ENCODE measurements at places on chromosomes 12 and 14. TPM values are rescaled to one million over a fixed set of nuclear protein-coding genes. Genes with fewer than 3 reads are reported as not detected.

DNA sequence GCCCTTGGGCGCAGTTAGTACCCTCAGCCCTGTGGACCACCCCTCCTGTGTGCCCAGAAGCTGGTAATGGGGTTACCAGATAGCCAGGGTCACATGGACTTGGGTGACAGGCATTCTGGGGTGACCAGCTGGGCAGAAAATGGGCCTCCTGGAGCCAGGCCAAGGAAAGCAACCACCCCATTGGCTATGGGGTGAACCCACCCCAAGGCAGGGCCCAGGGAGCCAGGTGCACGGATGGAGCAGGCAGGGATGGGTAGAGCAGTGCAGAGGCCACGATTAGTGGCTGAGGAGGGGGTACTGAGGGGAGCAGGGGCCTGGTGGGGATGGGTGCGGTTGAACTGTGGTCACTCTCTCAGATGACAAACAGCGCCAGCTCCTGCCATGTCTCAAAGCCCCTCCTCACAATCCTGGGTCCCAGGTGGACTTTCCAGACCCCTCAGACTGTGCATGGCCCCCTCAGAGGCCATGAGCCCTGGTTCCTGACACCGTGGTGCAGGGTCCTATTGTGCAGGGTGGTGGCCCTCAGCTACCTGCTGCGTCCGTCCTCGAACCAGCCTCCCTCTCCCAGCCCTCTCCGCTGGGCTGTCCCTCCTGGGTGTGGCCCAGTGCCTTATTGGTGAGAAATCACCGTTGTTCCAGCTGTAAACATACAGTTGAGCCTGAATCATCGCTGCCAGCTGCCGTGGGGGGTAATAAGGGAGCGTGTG, 23.4 kb upstream of the BEGAIN start:
- no peak for DNase-seq

DNA sequence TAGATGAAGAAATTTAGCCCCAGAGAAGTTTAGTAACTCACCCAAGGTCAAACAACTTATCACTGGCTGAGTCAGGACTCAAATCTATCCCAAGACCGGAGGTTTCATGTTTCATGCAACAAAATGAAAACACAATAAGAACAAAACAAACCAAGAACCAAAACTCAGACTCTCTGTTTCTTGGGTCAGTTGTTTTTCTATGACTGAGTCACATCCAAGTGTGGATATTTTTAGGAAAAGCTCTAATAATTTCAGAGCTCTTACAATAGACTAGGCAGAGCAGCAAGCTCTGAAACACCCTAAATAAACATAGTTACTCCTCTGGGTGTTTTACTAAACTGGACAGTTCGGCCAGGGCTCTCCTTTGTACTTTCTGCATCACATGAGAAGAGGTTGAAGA, 87.6 kb upstream of the PRB2 start:
- no peak for DNase-seq

GRCh38 chr12:93079271-93079670, 150.2 kb upstream of the EEA1 start:
- no peak for DNase-seq

Gene A2M
- polyA plus RNA-seq = 104 TPM

Gene KRR1
- 36.8 TPM for polyA plus RNA-seq

- peak; percentile 52 for DNase-seq
Observed at GRCh38 chr12:64780531-64781279, 21.5 kb upstream of the GNS start.

DNA sequence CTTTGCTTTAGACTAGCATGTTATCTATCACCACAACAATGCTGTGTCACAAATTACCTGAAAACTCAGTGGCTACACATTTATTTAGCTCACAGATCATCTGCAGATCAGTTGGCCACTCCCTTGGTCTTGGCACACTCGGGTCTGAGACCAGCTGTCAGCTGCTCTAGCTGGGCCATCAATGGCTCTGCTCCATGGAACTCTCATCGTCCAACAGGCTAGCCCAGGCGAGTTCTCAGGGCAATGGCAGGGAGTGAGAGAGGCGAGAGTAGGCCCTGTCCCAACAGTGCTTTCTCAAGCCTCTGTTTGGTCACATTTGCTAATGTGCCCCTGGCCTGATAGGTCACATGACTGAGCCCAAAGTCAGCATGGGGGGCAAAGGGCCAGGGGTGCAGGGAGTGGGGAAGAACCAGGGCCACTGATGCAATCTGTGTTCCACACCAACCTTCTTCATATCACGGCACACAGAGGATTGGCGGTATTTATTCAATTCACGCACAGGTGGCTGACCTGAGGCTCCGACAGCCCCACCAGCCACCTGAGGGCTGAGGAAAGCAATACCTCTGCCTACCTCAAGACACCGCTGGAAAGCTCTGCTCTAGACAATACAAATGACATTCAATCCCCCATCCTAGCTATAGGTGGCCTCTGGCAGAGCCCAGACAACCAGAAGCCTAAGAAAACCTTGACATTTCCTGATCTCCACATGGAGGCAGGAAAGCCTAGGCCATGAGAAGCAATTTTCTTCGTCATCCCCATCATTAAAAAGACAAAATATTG, 82.5 kb downstream of the NT5DC3 start:
- no peak for DNase-seq

Gene APOLD1
- polyA plus RNA-seq = 4.0 TPM

DNA sequence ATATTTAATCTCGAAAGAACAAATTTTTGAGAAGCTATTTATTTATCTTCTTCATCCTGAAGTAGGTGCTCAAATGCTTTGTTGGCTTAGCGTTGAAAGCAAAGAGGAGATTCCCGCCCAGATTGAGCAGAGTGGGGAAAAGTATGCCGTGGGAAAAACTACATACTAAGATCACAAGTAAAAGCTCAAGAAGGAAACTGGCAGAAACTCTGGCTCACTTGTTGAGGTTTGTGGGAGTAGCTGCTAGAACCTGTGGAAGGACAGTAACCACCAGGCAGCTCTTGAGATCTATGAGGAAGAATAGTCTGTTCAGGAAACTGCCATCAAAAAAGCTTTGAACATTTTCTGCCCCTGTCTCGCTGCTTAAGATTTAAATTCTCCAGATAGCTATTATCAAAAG, 3.9 kb downstream of the MYRFL start:
- no peak for DNase-seq

GRCh38 chr12:40338071-40338470, 113.3 kb downstream of the LRRK2 start:
- no peak for DNase-seq

Gene ANKRD52
- 34.9 TPM for polyA plus RNA-seq

Gene TSHR
- 3.7 TPM for polyA plus RNA-seq

Gene SEL1L
- 21.9 TPM for polyA plus RNA-seq

DNA sequence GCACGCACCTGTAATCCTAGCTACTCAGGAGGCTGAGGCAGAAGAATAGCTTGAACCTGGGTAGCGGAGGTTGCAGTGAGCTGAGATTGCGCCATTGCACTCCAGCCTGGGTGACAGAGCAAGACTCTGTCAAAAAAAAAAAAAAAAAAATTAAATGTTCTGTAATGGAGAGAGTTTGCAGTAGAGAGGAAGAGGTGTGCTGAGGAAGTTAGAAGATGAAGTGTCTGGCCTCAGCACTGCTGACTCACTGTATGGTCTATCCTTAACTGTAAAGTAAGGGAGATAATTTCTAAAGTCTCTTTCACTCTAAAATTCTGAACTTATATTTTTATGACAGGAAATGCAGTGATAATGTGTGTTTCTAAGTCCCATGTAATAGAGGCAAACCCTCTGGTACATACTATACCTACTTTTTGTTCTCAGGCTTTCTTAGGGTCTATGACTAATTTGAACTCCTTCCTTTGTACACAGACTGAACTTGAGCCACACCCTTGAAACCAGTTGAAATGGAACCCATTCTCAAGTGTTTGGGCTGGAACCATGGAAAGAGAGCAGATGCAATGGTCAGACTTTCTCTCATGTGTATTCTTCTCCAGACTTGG, 278.1 kb upstream of the FAR2 start:
- DNase-seq = no peak

GRCh38 chr12:104083769-104084475, 19.6 kb downstream of the HCFC2 start:
- no peak for DNase-seq

DNA sequence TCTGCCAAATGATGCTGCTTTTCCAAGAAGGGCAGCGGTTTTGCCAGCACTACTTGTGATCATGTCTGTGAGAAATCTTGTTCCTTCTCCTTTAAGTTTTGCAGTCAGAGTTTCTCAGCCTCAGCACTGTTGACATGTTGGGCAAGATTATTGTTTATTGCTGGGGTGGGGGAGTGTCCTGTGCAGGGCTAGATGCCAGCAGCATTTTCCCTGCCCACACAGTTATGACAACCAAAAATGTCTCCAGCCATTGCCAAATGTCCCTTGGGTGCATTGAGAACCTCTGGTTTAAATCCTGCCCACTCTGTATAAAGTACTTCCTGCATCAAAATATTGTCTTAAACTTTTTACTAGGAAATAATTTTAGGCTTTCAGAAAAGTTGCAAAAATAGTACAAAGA, 20.0 kb downstream of the TMEM132C start:
- peak; percentile 11 for DNase-seq

DNA sequence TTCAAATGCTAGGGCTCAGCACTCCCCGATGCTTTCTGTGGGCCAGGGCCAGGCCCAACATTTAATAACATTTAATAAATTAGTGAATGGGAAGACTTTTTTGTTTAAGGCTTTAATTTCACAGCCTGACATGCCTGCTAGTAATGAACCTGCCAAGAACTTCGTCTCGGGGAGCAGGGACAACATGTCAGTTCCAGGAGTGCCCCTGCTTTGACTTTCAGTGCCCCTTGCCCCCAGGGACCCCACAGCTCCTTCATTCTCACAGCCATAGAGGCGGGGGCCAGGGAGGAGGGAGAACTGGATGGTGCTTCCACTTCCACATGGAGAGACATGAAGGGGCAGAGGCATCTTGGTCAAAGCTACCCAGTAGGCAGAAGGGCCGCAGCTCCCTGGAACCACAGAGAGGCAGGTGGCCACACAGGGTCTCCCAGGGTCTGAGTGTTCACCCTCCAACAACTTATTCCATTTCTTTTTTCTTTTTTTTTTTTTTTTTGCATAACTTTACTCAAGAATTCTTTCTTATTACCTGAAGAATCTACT, 66.0 kb upstream of the DDX11 start:
- DNase-seq = no peak

Gene NKX2-1
- polyA plus RNA-seq = not detected

DNA sequence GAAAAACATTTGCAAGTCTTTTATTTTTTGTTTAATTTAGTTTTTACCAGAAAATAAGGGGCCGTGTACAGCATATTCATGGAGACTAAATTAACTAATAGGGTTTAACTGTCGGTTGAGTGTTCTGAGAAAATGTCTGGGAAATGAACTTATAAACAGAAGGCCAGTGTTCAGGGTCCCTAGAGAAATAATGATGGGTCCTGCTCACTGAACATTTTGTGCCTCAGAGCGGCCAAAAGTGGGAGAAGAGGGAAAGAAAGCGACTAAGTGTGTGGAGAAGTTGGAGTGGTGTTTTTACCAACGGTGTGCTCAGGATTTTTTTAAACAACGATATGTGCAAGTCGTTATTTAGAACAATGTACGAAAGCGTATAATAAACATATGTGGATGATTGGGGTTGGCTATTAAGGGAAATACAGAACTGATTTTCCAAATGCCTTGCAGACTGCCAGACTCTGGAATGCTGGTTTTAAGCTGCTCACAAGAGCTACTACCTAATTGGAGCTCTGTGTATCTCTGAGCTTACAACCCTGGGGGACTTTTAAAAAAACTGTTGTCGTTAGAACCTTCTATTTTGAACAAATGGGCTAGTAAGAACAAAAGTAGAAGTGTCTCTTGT, 166.7 kb downstream of the SLC38A4 start:
- peak; percentile 40 for DNase-seq

Gene SOAT2
- polyA plus RNA-seq = 1.9 TPM

GRCh38 chr14:69495341-69495921, 10.9 kb downstream of the PLEKHD1 start:
- DNase-seq = no peak

Gene SMCO2
- not detected for polyA plus RNA-seq

DNA sequence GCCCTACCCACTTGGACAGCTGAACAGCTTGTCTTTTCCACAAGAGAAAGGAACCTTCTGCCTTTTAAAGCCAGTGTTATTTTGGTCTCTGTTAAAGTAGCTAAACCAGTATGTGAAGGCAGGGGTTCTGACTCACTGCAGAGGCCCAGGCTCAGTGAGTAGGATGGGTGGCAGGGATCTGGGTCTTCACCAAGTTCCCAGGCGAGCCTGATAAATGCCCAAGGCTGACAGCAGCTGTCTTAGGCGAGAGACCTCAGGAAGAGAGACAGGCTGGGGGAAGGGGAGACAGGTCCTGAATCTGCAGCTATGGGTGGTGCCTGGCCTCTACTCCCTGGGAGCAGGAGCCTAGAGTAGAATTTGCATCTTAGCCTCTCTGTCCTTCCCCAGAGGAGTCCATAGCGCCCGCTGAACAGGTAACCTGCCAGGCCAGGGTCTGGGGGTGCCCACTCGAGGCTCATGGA, 18.1 kb upstream of the KIF26A start:
- DNase-seq = no peak

DNA sequence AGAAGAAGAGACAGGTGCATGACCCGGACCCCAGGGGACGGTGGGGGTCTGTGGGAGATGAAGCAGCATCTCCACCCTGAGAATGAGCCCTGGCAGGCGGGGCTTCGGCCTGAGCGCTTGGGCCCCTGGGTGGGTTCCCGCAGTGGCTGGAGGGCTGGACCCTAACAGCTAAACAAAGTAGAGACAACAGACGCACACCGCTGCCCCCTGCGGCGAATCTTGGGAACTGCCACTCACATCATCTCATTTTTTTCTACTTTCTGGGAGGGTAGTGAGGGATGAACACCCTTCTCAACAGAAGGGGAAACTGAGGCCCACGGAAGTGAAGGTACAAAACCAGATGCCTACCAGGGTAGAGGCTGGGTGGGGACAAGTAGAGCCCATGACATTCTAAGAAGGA, 104.7 kb downstream of the RFLNA start:
- DNase-seq = no peak

DNA sequence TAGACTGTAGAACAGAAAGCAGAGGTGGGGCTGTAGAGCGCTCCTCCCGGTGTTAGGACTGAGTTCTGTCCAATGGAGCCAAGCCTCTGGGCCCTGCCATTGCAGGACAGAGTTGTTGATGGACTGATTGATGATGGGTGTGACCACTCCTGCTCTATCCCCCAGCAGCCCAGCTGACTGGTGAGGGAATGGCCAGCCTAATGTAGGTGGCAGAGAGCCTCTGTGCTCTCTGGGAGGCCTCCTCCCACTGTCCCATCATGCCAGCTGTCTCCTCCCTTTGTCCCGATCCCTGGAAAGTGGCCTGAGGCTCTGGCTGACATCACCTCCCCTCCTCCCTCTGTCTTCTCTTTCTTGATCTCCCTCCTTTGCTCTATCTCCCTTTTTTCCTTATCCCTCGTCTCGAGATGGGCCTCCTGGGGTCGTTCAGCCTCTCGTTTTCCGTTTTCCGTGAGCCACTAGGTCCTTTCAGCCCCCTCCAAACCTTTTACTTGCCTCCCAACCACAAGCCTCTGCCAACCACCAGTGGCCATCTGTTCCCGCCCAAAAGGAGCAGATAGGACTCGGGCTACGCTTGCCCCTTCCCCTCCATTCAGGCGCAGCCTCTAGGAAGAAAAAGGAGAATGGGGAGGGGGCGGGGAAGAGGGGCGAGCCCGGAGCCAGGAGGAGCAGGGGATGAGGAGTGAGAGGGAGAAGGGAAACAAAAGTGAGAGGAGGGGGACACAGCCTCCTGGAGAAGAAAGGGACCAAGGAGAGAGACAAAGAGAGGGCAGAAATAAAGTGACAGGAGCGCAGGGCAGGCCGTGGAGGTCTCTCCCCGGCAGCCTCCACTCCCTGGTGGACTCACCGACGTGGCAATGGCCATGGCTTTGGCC, 572 bp downstream of the EFS start:
- no peak for DNase-seq

Gene IL23A
- polyA plus RNA-seq = not detected

GRCh38 chr14:96639550-96639949, 137.4 kb downstream of the PAPOLA start:
- DNase-seq = no peak

GRCh38 chr14:34029921-34030334, 79.1 kb upstream of the EGLN3 start:
- peak; percentile 88 for DNase-seq
